ENCODE measurements at places on chromosomes 11 and 22. TPM values are rescaled to one million over a fixed set of nuclear protein-coding genes. Genes with fewer than 3 reads are reported as not detected.

Gene ASCL2
- not detected for total RNA-seq

Gene CACNA1I
- under 0.01 TPM for total RNA-seq

Gene IGLL1
- total RNA-seq = not detected

Gene HPS4
- total RNA-seq = 49.1 TPM

Gene ALDH3B2
- not detected for total RNA-seq

Gene TLCD5
- 13.9 TPM for total RNA-seq

Gene OR4A16
- not detected for total RNA-seq

Gene SEPTIN3
- 0.22 TPM for total RNA-seq

Gene ZP1
- not detected for total RNA-seq

Gene MS4A3
- total RNA-seq = not detected

Gene GSTP1
- 444 TPM for total RNA-seq

Gene BAIAP2L2
- 0.65 TPM for total RNA-seq

Gene MMP27
- total RNA-seq = not detected

Gene KRTAP5-9
- not detected for total RNA-seq

Gene GAL3ST1
- 0.13 TPM for total RNA-seq

Gene ART5
- total RNA-seq = 0.26 TPM

Gene APOBEC3F
- total RNA-seq = 7.8 TPM

Gene OR4D10
- not detected for total RNA-seq

Gene OR6A2
- total RNA-seq = 0.76 TPM

Gene TIMM10
- 34.0 TPM for total RNA-seq

Gene MRPL40
- total RNA-seq = 49.5 TPM

Gene GCAT
- 23.9 TPM for total RNA-seq
